Dorsolateral prefrontal cortex (tissue), 122 donors: ENCODE measurements at places on chromosomes 6 and 20.
A peak's percentile ranks its signal among the peaks of the same experiment; 100 is the strongest.

GRCh38 chr6:34723203-34723602 is 26.6 kb upstream of the ILRUN start:
- DNase-seq: no peak

GRCh38 chr6:97668716-97669115 is 385.7 kb upstream of the MMS22L start:
- no peak for DNase-seq

GRCh38 chr6:150698391-150698790 is 98.7 kb downstream of the PLEKHG1 start:
- no peak for DNase-seq

GRCh38 chr6:127539272-127539671 is 20.1 kb upstream of the MTCL3 start:
- no peak for DNase-seq

DNA sequence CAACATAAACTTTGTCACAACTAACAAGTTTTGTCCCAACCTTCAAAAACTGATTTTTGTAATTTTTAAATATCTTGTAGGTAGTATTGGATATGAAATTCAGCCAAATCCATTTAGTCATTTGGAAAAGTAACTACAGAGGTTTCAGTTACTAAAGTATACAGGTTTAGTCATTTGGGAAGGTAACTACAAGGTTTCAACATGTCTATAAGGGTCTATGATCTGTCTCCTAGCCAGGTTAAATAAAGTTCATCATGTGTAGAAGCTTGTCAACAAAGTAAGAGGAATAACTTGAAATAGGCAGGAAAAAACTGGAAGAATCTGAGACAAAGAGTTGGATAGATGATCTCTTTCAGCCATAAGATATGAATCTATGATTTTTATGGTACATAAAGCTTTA is 229.8 kb downstream of the COL12A1 start:
- DNase-seq: no peak

GRCh38 chr6:31620586-31621319 is at the start of gene PRRC2A:
Gene PRRC2A (plus strand): TSS chr6:31620715. CDS start chr6:31622790, 2,075 bp downstream.
- DNase-seq: peak; percentile 82

GRCh38 chr6:155152211-155153076 is 111.4 kb upstream of the CLDN20 start:
- DNase-seq: no peak

DNA sequence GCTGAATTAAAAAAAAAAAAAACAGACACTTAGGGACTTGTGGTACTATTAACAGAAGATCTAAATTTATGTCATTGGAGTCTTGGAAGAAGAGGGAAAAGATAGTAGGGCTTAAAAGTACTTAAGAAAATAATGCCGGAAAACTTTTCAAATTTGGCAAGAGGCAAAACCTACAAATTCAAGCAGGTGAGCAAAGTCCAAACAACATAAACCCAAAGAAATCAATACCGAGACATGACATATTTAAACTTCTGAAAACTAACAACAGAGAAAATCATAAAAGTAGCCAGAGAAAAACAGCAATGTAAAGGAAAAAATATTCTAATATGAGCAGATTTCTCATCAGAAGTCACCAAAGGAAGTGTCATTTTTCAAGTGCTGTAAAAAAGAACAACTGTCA is 44.4 kb downstream of the EPM2A start:
- DNase-seq: no peak

DNA sequence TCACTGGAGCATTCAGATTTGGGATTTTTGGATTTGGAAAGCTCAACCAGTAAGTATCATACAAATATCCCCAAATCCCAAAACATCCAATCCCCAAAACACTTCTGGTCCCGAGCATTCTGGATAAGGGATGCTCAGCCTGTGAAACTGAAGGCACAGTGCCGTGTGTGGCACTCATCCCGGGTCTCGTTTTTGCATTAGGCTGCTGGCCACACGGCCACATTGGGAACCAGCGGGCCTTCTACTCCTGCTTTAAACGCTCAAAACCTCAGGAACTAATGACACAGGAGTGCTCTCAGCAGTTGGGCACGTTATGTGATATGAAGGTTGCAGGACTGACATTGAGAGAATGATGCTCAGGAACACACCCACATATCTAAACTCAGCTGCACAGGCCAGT is 35.6 kb downstream of the PSMG4 start:
- peak; percentile 27 for DNase-seq

- no peak for DNase-seq
Measured at GRCh38 chr6:33692760-33693158, 18.7 kb downstream of the UQCC2 start.

DNA sequence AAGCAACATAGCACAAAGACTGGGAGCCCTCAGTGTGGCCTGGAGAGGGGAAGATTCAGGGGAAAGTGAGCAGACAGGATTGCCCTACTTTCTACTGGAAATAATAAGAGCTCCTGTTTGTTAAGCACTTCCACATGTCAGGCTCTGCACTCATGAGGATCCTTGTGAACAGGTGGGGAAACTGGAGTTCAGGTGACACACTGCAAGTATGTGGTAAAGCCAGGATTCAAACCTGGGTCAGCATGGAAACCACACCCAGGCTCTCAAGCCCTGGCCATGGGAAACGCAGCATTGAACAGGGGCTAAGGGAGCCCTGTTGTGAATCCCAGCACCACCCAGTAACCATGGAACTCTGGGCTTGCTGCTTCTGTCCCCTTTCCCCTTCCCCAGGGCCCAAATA is 42.8 kb upstream of the ID1 start:
- no peak for DNase-seq

- DNase-seq: no peak
Measured at GRCh38 chr6:44837741-44838140, 450.2 kb downstream of the CDC5L start.

DNA sequence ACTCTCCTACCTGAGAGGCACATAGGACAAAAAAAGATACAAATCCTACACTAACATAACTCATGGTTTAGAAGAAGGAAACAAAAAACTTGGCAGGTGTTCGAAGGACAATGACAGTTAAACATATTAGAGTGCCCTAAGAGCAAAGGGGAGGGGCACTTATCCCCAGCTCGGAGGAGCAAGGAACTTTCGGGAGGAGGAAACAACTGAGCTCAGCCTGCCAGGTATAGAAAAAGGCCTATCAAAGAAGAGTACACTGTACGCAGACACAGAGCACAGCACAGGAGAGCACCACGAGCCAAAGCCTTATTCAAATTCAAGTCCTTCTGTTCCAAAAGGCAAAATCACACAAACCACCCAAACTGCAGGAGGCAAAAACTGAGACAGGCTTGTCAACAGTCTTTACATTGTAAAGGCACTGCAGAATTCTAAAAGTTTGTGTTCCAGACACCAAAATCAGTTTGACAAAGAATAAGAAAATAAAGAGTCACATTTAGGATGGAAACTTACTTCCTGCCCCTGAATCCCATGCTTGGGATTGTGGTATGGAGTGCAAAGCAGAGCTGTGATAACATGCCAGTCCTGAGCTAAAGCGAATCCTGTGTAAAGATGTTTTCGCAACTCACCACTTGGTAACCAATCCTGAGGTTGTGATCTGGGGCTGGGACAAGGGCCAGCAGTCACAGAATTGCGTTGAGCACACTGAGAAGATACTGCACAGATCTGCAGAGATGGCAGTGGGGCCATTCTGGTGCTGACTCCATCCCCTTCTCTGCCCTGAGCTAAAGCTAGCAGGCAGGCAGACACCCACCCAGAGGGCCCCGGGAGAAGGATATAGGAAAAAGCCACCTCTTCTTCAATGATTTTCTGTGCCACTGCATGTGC is 108.6 kb downstream of the CHD6 start:
- peak; percentile 48 for DNase-seq

DNA sequence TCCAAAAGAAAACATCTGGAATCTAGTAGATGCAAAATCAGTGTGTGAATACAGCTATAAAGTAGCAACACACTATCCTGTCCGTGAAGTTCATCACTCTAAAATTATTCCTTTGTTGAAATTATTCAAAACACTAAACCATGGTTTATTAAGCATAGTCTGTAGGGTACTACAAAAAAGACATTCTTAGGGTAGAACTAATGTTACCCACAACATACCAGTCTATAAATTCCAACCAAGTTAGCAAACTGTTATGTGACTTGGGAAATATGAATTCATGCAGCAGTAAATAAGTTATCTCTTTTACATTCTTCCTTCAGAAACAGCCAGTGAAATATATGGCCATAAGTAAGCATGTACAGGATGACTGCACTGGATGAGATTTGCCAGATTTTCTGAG is 580.3 kb upstream of the ADGRB3 start:
- DNase-seq: no peak

- no peak for DNase-seq
Measured at GRCh38 chr20:60043435-60043834, 85.2 kb downstream of the CDH26 start.

GRCh38 chr6:938271-938905 is 245.4 kb upstream of the EXOC2 start:
- no peak for DNase-seq

DNA sequence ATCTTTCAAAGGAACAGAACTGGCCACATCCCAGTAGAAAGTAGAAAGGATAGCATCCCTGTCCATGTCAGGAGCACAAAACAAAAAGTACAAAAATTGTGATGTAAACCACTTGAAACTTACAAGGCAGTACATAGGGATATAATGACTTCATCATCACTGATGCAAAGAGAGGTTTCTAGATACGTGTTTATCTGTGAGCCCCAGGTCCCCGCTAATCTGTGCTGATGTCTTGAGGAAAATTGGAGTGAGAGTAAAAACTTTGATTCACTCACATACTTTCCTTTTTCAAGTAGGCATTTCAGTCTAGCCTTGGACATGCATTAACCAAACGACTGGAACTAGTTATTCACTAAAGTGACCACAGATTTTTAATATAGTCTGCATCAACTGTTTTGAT is 216.7 kb upstream of the QKI start:
- no peak for DNase-seq

GRCh38 chr20:8301655-8302054 is 169.6 kb downstream of the PLCB1 start:
- DNase-seq: no peak

GRCh38 chr20:53902968-53903651 is 167.3 kb downstream of the BCAS1 start:
- no peak for DNase-seq
